Common myeloid progenitor, CD34-positive (primary cell): ENCODE measurements at places on chromosomes 5 and 9.

DNA sequence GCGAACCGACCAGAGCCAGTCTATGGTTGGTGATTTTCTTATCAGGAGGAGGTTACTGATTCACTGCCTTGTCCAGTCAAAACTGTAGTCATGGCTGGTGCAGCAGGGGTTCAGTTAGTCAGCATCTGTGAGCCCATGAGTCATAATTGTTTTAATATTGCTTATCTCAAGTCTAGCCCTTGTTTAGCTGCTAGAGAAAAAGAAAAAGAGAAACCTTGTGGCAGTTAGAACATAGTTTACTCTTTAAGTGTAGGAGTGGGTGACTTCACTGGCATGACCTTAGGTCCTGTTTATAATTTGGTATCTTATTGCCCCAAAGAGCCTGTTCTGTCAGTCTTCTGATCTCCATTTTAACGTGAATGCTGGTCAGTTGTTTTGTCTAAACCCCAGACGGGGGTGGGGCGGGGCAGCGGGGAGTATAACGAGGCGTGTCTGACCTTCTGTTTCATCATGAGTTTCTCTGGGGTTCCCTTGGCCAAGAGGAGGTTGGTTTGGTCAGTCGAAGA is 76.9 kb upstream of the NFIL3 start:
- no peak for DNase-seq

- no peak for DNase-seq
Measured at GRCh38 chr5:12125895-12126294, 221.6 kb upstream of the CTNND2 start.

- DNase-seq = no peak
Measured at GRCh38 chr9:133116346-133117231, 4.5 kb downstream of the RALGDS start.

GRCh38 chr5:146751781-146752401 is 126.7 kb downstream of the PPP2R2B start:
- DNase-seq = peak; percentile 88

DNA sequence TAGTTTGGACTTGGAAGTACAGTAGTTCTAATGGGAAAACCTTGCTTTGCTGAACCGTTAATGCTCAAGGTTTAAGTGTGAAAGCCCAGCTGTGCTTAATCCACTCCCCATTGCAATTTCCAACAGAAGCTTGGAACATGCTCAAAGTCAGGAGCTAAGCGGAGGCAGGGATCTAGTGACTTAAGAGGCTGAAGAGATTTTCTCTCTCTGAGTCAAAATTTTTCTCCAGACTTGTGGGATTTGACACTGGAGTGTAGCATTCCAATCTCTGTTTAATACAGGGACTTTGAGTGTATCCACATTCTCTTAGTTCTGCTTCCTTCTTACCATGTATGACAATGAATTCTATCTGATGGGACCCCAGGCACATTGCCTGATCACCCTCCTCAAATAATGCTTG is 471.8 kb downstream of the KIF4B start:
- no peak for DNase-seq

DNA sequence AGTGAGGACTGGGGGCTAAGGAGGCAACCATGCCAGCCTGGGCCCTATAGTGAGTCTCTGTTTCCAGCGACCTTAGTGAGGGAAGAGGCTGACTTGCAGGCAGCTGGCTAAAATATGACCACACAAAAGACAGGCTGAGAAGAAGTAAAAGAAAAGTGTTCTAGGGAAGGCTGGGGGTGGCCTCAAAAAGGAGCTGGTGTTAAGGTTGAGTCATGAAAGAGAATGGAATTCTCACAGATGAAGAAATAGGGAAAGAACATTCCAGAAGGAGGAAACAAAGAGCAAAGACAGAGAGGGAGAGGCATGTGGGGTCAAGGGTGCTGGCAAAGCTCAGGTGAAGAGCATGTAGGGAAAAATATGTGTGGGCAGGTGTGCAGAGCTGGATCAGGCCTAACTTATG is 302.7 kb upstream of the RFX3 start:
- no peak for DNase-seq

DNA sequence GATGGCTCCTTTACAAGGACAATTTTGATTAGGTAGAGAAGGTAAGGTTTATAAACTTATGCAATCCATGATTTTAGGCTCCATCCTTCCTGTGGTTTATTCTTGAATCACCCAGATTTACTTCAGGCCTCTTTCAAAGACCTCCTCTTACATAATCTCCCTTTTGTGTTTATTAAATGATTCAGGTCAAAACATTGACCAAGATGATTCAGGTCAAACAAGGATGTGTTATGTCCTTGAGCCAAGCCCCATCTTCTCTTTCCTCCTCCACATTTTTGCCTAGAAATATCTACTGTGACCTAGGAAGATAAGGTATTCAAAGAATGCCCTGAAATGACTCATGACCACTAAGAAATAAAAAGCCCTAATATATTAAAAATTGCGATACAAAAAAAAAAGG is 31.8 kb upstream of the TLR4 start:
- no peak for DNase-seq

DNA sequence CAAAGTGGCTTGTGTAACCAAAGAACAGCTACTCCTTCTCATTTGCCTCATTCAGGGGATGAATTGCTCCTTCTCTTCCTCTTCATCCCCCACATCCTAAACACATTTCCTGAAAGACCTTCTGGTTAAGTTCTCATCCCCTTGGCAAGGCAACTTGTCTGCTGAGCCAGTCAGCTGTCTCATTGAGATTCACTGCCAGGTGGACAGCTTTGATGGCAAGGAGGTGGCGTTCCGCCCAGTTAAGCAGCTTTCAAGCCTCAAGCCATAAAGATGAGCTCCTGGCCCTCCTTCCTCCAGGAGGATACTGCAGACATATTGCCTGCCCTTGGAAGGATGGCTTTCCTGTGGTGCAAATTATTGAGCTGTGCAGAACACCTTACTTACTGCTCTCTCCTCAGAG is 448.6 kb upstream of the MPDZ start:
- DNase-seq = no peak

GRCh38 chr5:79189439-79190234 is 46.3 kb upstream of the JMY start:
- DNase-seq = no peak

GRCh38 chr5:51347704-51348103 is 35.5 kb upstream of the ISL1 start:
- DNase-seq = no peak

GRCh38 chr9:136137321-136138265 is 18.9 kb upstream of the TMEM250 start:
- no peak for DNase-seq

DNA sequence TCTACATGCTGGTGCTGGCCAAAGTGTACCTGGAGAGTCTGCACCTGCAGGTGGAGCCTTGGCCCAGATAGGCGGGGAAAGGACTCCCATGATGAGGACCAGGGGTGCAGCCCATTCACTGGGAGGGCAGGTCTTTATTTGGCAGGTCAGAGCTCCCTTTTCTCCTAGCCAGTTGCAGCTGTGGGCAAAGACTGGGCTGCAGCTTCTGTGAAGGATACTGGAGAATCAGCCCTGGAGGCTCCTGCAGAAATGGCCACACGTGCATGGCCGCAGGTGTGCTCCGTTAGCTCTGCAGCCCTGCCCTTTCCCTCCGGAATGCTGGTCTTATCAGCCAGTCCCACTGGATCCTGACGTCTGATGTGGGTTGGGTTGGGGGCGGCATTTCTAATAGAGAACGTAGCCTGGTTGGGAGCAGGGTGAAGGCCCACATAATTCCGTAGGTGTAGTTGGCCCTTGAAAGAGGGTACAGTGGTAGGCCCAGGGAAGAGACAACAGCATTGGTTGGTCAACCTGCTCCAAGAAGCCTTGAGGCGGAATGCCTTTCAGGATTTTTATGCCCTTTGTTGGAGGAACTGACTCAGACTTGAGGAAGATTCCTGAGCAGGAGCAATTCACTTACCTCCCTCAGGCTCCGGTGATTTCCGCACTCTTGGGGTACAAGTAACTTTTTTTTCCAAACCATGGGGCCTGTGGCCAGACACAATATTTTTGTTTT is 22.0 kb upstream of the TIFAB start:
- DNase-seq = no peak

DNA sequence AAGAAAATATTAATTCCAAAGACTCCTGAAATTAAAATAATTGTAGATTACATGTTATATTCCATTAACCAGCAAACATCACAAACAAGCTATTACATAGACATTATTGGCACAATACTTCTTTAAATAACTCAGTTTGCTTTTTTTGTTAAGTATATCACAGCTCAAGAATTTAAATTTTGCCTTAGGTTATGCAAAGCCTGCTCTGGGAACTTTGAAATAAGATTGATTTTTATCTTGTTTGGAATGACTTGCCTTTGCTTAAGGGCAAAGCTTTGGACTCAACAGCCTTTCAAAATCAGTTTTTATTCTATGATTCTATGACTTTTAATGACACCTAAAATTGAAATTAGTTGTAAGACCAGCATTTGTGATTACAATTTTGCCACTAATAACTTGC is 78.2 kb downstream of the ALDH7A1 start:
- DNase-seq = no peak

GRCh38 chr5:72161951-72162350 is 54.7 kb downstream of the MAP1B start:
- DNase-seq = no peak

- no peak for DNase-seq
Measured at GRCh38 chr9:125343518-125344275, 82.1 kb downstream of the GAPVD1 start.

- DNase-seq = no peak
Measured at GRCh38 chr5:167513381-167513780, 778.1 kb upstream of the WWC1 start.

- DNase-seq = no peak
Measured at GRCh38 chr5:97495301-97495700, 312.3 kb upstream of the RIOK2 start.

GRCh38 chr5:173202266-173202875 is 32.6 kb downstream of the NKX2-5 start:
- DNase-seq = no peak

- DNase-seq = no peak
Measured at GRCh38 chr5:15555176-15555575, 55.2 kb downstream of the FBXL7 start.

- DNase-seq = peak; percentile 94
Measured at GRCh38 chr5:139389701-139390638, at the start of gene MZB1. Gene MZB1, minus strand, starts transcription at chr5:139389913. Its CDS starts 57 bp downstream, at chr5:139389856.

DNA sequence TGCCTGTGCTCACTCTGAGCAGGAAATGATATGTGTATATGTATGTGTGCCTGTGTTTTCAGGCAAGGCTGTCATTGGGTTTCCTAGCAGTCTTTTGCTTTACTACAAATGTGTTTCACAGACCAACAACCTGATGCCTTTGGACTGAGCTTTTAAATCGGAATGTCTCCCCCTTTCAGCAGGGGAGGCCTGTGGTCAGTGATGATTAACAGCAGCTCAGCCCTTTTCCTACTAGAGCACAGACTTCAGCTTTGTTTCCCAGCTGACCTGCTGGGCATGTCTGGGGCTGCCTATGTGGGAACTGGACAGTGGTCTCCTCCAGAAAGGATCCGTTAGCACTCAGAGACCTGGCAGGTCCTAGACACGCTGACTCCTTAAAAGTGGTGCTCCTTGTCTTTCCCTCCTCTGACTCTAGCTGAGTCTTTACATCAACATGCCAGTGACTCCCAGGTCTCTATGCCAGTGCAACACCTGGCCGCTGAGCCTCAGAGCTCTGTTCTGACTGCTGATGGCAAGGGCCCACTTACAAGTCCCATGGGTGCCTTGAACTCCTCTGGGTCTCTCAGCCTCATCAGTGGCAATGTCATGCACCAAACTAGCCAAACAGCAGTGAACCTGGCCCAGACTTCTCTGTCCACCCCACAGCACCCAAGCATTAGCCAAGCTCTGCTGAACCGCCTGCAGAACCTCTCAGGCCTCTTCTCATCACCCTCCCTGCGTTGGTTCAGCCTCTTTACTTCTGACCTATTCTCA is 7.7 kb downstream of the MACROH2A1 start:
- no peak for DNase-seq

- no peak for DNase-seq
Measured at GRCh38 chr9:73216100-73216499, 64.4 kb downstream of the ANXA1 start.

- DNase-seq = no peak
Measured at GRCh38 chr9:37960631-37961030, 56.7 kb upstream of the SLC25A51 start.
